ENCODE measurements at places on chromosomes 5 and 9.

DNA sequence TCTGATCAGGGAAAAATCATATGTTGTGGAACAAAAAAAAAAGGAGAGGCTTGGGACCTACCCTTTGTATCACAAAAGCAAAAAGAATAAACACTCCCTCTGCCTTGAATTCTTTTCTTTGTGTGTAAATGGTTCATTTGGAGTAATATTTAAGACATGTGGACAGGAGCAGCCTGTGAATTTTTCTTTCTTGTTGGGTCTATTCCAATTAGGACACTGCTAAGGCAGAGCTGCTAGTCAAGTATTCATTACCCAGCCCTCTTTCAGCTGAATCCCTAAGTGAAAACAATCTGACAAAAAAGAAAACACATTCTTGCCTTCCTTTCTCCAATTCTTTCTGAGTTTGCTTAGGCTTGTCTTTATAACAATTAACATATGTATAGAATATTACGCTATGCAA is 330.0 kb downstream of the EBF1 start:
- no peak for DNase-seq

DNA sequence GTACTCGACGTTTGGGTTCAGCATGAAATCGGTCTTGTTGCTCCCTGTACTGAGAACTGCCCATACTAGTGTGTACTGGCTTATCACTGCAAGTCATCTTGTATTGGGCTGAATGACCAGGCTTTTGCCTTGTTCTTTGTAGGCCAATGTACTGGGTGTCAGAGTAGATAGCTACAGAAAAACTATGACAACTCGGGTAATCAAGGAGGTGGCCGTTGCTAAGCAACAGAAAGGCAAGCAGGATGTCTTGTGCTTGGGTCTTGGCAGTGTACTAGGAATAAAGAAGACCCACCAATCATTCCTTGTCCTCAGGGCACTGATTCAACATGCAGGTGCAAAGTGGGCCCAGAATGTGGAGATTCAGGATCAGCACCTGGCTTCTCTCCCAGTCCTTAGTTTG is 11.9 kb upstream of the SHISAL2B start:
- DNase-seq: no peak

- peak; percentile 31 for DNase-seq
Observed at GRCh38 chr5:66757219-66757833, 161.1 kb downstream of the MAST4 start.

GRCh38 chr5:172177176-172177575 is 10.8 kb downstream of the STK10 start:
- no peak for DNase-seq

DNA sequence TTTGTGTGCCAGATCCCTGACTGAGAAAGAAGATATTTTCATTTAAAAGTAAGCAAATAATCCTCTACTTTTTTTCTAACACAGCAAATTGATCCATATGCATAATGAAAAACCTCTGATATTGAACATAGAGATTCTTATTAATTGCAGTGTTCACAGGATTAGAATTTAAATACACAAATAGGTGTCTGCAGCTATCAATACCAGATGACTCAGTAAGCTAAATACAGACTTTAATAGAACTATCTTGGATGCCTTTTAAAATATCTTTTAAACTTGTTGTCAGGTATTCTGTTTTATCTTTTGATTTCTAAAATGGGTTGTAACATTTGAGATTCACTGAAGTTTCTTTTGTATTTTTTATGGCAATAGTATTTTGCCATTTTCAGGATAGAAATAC is 43.1 kb downstream of the NIPBL start:
- DNase-seq: no peak

DNA sequence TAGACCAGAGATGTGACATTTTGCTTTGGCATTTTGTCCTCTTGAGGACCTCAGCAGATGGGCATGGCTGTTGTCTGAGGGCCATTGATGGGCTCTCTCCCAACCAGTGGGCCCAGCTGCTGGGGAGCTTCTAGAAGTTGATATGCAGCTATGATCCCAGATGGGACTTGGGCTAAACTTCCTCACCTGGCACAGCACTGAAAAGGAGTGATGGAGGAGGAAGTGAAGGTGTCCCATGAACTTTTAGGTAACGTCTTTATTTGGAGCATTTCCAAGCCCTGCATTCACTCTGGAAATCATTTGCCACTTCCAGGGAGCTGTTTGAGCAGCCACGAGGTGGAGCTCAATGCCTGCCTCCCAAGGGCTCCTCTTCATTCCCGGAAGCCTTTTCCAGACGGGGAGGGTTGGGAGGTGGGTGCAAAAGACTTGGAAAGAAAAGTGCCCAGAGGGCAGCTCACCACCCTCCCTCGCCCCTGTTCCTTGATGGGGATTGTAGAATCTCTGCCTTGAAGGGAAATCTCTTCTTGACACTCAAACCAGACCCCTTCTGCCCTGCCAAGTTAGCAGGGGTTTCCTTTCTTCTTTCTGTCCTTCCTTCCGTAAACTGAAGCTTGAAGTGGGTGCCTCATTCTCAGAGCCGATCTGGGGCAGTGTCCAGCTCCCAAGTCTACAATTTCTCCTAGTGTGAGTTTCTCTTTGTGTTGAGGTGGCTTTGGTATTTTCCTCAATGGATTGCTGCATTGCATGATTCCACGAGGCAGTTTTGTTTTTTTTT is 18.1 kb upstream of the NEUROG1 start:
- no peak for DNase-seq

DNA sequence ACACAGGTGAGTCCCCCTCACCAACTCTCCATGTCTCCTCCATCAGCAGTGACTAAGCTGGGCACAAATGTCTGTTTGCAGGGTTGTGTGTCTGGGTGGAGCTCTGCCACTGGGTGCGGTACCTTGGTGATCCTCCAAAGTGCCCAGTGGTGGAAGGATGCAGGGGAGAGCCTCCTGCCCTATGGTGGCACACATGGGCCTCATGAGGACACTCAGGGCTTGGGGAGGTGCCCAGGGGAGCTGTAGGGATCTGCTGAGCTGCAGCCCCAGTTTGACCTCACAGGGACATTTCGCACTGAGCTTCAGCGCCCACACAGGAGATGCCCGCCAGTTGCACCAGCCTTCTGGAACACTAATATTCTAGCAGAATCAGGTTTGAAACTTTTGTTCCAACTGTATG is 29.5 kb downstream of the S1PR3 start:
- no peak for DNase-seq

DNA sequence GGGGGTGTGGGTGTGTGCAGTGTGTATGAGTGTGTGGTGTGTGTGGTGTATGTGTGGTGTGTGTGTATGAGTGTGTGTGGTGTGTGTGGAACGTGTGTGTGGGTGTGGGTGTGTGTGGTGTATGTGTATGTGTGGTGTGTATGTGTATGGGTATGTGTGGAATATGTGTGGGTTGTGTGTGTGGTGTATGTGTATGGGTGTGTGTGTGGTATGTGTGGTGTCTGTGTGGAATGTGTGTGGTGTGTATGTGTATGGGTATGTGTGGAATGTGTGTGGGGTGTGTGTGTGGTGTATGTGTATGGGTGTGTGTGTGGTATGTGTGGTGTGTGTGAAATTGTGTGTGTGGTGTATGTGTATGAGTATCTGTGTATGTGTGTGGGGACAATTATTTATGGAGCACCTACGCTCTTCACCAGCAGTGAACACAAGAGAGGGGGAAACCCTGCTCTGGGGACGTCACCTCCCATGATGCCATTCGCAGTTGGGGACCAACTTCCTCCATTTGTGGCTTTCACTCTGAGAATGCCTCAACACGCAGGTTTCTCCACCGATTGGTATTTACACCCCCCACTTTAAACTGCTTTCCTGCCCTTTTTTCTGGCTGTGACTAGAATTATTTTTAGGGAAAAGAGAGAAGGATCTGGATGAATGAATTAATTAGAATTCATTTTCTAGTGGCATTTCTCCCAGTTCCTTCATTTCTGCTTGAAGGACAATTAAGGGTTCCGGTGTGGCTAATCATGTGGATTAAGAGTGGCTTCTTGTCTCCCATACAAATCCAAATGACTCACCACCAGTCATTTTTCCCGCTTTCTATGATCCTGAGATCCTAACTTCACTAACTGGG is 238.1 kb downstream of the ROR2 start:
- no peak for DNase-seq

GRCh38 chr9:113375057-113376023 is 1.4 kb downstream of the HDHD3 start:
- no peak for DNase-seq

DNA sequence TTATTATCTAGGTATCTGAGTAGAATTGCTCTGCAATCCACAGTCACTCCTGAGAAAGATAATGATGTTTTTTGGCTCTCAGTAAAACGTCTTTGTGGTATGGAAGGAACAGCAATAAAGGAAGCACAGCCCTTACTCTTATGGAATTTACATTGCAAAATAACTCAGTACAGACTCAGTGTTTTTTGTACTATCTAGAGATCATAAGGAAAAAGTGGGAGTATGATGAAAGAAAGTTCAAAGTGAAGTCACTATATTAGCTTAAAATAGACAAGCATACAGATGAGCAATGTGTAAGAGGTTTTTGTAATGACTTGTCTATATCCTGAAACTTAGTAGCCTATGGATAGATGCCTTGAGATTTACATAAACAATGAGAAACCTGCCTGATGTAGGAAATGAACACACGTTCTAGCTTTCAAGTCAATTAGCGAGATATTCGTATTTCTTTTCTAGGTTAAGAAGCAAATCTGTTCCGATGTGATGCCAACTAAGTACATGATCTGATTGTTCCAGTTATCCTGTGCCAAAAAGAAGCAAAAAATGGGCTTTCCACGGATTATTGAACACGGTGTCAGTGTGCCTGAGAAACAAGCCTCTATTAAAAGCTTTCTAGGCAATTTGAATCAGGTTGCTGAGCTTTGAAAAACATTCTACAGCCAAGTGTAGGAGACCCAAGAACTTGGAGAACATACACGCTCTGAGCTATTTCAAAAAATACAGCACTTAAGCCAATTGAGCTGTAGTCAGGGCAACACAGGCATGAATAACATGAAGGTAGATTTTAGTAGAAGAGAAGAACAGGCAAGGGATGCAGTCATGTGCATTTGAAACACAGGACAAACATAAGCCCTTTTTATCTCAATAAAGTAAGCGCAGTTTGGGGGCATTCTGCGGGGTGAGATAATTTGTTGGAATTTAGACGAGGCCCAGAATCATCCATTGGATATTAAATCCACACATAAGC is 86.3 kb upstream of the TAF11L2 start:
- DNase-seq: no peak

- no peak for DNase-seq
Observed at GRCh38 chr5:172596638-172597231, 44.3 kb upstream of the NEURL1B start.

DNA sequence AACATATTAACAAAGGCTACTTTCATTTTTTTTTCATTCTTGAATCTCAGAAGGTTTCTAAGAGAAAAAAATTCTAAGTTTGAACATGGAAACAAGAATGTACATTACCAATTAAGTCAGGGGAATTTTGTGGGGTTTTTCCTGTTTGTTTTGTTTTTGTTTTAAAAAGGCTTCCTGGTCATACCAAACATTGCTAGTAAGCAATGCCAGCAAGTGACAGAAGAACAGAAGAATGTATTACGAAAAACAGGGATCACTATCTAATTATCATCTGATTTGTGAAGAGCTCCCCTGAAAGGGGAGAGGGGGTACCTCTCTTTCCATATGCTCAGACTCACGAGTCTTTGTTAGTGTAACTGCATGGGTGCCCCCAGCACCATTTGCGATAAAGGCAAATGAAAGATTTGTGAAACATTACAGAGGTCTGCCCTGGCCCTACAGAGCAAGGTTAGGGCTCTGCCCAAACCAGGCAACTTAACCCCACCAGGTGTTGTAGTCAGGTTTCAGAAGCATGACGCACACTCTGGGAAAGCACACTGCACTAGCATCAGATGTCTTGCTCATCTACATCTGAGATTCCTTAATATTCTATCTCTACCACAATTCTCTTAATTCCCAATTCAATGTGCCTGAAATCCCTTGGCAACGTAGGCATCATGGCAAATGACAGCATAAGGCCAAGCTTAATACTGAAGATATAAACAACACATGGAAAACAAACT is 268.2 kb downstream of the MLLT3 start:
- DNase-seq: peak; percentile 22

DNA sequence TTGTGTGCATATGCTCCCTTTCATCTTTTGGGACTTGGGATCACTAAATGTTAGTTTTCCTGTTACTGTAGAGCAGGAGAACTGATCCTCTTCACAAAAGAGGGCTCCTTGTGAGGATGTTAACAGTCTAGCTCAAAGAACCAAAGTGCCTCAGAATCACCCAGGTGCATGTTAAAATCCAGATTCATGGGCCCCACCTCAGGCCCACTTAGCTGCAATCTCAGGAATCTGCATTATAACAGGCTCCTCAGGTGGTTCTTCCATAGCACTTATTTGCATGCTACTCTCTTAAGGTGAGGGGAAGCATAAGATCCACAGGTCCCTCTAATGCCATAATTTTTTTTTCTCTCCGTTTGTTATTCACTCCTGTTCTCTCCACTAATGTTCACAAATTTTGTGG is 14.8 kb upstream of the MEF2C start:
- DNase-seq: no peak

DNA sequence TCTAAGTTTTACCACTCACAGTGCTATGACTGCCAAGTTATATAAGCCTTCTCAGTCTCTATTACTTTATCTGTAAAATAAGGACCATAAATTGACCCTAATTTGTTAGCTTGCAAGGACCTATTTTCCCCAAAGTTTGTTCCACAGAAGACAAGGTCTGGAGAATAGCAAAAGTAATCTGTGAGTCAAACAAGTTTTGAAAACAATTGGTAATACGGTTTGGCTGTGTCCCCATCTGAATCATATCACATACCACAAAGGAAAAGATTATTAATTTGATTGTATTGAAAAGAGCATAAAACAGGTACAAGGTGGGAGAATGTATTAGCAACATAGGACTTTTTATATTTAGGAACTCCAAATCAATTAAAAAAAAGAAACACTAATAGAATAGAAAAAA is 124.0 kb upstream of the TARS1 start:
- no peak for DNase-seq

DNA sequence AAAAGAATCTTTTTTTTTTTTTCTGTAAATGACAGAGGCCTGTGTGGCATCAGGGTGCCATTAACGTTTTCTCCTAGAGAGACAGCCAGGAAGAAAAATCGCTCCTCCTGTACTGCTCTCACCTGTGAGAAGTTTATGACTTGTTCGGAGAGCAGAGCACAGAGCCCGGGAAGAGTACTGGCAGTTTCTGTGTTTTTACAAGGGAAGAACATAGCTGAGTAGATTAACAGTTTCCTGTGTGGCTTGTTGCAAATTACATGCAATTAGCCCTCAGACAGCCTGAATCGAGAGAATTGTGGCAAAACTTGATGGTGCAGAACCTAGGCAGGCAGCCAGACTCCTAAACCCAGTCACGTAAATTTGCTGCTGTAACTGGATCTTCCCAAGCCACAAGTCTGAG is 32.1 kb downstream of the PRKACG start:
- no peak for DNase-seq

DNA sequence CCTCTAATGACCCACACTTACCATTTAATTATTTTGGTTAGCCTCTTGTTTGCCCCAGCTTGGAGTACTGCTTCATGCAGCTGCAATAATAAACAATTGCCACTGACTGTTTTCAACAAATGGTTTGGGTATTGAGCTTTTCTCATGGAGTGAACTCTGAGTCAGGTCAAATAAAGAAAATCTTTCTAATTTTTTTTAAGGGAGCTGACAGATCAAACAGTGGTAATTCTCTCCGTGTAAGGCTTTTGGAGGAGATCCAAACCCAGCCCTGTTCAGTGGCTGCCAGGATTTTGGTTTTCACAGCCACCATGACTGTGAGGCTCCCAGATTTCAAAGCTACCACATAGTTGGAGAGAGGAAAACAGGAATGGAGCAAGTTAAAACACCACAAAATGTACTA is 110.7 kb upstream of the EFNA5 start:
- DNase-seq: no peak

GRCh38 chr9:77020413-77021290 is 1.2 kb downstream of the FOXB2 start:
- no peak for DNase-seq

GRCh38 chr5:54908774-54909525 is 76.4 kb downstream of the ESM1 start:
- DNase-seq: no peak

Data from non-pigmented ciliary epithelial cell (primary cell).